Foreskin keratinocyte (primary cell): ENCODE measurements at places on chromosomes 2 and 18. TPM values are rescaled to one million over a fixed set of nuclear protein-coding genes. Genes with fewer than 3 reads are reported as not detected.

CNDP1 gene
- not detected in 2 replicates for polyA plus RNA-seq

UGT1A5 gene
- polyA plus RNA-seq = not detected in 2 replicates

B3GNT7 gene
- polyA plus RNA-seq = 0.07 and 0.08 TPM in 2 replicates

EVX2 gene
- not detected in 2 replicates for polyA plus RNA-seq

WDPCP gene
- 0.69 and 1.6 TPM in 2 replicates for polyA plus RNA-seq
